RCC 7860 (cell line): ENCODE measurements at places on chromosomes 1 and 21.
A peak's percentile ranks its signal among the peaks of the same experiment; 100 is the strongest.

DNA sequence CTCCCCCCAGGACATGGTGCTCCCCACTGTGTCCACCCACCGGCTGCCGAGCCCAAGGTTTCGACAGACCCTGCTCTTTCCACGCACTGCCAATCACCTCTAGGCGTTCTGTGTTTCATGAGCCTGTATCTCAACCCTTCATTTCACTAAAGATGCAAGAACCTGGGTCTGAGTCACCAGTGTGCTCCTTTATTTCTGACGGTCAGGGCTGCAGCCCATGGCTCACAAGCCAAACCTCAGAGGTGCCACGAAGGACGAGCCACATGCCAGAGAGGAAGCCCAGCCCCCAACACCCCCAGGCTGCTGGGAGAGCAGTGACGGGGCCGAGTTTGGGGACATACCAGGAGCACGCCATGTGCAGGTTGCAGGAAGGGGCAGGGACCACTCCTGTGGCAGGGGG is 79.2 kb upstream of the ARHGEF16 start:
- DNase-seq: no peak

DNA sequence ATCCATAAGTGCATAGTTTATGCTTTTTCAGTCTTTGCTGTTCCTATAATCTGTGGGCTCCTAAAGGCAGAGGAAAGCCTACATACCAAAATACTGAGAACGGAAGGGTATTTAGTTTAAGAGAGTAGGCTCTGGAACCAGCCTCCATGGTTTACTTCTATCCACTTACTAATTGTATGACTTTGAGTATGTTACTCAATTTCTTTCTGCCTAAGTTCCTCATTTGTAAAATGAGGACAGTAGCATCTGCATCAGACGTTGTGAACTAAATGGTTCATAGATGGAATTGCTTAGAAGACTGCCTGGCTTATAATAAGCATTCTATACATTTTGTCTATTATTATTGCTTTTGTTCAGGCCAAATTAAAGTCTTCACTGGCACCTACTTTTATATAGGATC is 111.0 kb downstream of the NTNG1 start:
- DNase-seq: no peak

- DNase-seq: no peak
Observed at GRCh38 chr1:170305777-170306512, 160.2 kb downstream of the NTMT2 start.

GRCh38 chr1:53296117-53296749 is 31.6 kb downstream of the LRP8 start:
- no peak for DNase-seq

DNA sequence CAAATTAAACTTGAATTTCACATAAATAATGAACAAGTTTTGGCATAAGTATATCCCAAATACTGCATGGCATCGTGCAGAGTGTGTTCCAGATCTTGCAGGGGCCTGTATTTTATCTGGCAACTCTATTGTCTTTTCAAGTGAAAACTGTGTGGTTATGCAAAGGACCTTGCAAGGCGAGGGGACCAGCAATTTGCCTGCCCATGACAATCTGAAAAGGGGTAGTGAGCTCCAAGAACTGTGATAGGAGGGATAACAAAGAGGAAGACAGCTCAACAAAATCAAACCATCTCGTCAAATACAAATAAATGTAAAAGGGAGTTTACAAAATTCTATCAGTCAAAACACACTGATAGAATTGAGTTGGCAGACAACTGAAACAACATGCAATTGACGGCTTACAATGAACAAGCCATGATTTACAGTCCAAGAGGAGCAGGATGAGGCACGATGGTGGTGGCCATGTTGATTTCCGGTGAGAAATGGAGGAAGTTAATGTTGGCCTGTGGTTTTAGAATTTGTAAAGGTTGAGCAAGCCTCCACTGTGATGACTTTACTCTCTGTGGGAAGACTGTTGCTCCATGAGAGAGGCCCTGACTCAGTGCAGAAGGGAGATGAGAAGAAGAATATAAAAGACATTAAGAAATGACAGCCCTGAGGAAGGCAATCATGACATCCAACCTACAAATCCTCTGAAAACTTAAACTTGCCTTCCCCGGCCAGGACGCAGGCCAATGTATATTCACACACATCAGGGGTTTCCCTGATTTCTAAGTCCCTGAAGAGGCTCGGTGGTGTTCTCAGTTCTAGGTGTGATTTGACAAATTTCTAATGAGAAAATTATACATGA is 132.2 kb downstream of the ADSS2 start:
- peak; percentile 81 for DNase-seq

DNA sequence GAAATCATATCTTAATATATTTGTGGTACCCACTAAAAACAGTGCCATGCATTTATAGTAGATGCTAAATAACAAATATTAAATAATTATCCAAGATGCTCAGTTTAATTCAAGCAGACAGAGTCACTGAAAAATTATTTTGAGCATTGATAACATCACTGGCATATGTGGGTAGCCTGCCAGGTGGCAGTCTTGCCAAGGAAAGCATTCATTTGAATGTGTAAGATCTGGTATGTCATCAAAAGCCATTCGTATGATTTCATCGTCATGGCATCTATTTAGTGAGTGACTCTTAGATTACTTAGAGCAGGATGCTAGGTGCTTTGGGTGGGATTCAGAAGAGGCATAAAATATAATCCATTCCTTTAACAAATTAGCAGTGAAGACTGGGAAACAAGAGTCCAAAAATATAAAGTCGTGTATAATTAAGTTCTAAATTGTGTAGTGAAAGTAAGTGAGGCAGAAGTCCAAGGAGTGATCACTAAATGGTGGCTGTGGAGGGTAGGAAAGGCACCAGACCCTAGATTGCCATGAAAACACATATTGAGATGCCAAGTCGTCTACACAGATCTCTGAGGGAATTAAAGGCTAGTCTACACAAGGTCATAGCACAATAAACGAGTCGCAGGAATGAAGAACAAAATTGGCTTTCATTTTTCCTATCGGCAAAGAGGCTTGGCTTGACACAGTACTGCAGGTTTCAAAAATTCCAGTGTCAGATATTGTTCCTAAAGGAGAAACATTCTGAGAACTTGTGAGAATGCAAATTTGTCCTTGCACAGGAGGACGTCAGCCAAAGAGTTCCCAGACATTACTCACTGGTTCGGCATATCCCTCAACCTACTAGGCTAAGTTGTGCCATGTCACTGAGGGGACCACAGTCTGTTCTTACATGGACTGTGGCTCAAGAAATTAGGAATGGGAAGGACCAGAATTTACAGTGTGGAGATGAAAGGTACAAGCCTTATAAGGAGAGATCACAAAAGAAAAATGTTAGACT is 130.8 kb downstream of the LYPLAL1 start:
- peak; percentile 78 for DNase-seq
